ENCODE measurements at places on chromosomes 6 and 20.

DNA sequence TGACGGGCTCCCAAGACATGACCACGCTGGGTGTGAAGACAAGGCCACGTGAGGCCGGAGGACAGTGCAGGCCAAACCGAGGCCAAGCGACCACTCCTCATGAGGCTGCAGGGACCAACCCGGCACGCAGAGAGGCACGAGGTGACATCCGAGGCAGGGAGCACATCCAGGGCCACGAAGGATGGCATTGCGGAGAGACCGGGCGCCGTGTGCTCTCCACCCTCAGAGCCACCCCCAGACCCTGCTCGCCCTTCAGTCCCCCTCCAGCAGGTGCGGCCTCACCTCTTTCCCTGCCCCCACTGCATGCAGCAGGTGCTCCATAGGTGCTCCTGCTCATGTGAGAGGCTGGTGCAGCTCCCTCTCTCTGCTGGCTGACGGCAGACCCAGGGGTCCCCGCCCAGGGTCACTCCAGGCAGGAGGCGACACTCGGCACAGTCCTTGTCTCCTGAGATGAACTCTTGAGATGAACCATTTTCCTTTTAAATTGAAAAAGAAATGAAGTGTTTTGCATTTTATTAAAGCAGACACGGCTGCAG is 33.8 kb upstream of the CHRNA4 start:
- no peak for DNase-seq

- no peak for DNase-seq
These were observed 15.2 kb downstream of the FAM210B start for GRCh38 chr20:56373942-56374341.

DNA sequence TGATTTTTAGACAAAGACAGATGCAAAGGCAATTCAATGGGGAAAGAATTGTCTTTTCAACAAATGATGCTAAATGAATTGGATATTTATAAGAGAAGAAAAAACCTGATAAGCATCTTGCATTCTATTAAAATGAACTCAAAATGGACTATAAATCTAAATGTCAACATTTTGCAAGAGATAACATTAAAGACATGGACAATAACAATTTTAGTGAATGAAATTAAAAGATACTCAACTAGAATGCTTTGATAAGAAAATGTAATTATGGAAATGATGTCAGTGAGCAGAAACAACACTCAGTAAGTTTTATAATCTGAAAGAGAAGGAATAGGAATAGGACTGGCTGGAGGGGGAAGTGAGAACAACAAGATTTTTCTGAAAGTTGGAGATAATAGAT is 421.7 kb downstream of the C6orf118 start:
- no peak for DNase-seq

DNA sequence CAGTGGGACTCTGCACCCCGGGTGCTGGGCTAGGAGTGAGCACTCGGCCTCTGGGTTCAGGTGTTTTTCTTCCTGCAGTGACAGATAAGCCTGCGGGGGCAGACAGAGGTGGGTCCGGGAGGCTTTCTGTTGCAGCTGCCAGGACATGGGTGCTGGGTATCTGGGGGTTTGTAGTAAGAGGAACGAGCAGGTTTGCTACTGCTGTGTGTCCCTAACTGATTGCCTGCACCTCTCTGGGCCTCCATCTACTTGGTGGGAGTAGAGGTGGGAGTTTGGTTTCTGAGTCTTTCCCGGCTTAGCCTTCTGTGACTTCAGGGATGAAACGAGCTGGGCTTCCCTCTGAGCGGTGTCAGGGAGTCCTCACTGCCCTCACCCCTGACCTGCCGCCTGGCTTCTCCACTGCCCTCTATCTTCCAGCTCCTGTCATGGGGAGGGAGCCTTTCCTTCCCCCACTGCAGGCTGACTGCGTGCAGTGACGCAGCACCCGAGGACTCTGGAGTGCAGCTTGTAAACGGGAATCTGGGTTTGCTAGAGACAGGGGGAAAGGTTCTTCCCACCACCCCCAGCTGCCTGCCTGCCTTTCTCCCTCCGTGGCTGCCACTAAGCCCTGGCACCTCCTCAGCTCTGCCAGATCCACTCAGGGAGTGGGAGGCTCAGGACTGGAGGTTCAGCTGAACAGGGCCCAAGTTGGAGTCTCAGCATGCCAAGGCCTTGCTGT is 6.7 kb downstream of the DLGAP4 start:
- no peak for DNase-seq

GRCh38 chr6:89311853-89312531 is 3.1 kb downstream of the GABRR2 start:
- DNase-seq, result no peak

- no peak for DNase-seq
These were observed 43.3 kb downstream of the MGME1 start for GRCh38 chr20:18011951-18012645.

DNA sequence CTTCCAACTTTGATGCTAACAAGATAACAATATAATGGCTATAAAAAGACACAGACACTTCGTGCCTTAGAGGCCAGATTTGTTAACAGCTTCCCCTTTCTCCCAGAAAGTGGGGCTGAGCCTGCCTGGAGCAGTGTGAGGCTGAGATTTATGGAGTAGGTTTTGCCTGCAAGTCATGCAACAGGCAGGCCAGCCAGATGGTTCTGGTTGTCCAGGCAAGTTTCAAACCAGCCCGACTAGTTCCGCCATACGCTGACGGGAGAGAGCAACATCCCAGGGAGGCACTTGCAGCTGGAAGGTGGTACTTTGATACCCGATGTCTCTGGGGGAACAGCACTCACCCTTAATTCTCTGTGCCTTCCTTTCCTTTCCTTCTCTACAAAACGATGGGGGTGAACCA is 81.3 kb upstream of the NAA20 start:
- no peak for DNase-seq

- no peak for DNase-seq
These were observed 12.6 kb upstream of the IRF4 start for GRCh38 chr6:378958-379409.

GRCh38 chr6:8100159-8100854 is 2.0 kb downstream of the EEF1E1 start:
- DNase-seq, result no peak

GRCh38 chr6:129490521-129491255 is 219.3 kb downstream of the ARHGAP18 start:
- peak; percentile 79 for DNase-seq

- DNase-seq, result no peak
These were observed 64.8 kb upstream of the POU3F2 start for GRCh38 chr6:98769546-98769945.

DNA sequence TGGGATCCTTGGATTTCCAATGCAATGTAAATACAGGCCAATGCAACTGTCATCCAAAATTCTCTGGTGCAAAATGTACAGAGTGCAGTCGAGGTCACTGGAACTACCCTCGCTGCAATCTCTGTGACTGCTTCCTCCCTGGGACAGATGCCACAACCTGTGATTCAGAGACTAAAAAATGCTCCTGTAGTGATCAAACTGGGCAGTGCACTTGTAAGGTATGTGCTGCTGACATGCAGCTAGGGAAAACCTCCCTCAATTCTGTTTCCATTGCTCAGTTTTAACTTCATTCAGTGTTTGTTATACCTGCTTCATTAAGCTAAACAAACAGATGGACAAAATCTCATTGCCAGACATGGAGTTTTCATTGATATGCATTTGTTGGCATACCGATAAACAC is 397.1 kb downstream of the ARHGAP18 start:
- no peak for DNase-seq

- no peak for DNase-seq
These were observed 5.8 kb upstream of the KCNG1 start for GRCh38 chr20:51028616-51029212.

DNA sequence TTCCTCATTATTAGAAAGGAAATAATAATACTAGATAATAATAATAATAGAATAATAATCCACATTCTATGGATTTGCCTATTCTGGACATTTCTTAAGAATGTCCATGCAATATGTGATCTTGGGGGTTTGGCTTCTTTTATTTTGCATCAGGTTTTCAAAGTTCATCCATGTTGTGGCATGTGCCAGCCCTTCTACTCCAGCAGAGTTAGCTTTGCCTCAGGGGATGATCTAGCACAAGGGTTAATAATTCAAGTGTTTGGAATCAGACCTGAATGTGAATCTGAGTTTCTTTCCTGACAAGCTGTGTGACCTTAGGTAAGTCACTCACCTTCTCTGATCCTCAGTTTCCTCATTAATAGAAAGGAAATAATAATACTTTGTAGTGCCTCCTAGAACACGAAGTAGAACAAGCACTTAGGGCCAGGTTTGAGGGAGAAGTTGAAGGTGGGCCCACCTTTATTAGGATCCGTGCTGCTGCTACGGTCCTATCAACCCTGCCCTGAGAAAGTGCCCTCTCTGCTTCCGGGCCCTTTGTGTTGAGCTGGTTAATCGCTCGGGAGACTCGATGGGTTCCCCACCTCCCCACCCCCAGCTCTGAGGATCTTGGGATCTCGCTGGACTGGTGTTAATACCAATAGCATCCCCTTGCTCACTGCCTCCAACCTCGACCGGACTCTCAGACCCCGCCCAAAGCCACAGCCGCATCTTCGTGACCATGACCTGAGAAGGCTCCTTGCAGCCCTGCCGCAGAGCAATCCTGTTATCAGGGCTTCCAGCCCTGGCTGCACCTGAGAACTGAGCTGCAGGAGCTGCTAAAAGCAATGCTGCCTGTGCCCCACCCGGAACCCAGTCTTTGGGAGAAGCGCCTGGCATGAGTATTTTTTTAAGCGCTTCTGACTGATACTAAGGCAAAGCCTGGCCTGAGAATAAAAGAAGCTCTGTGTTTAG is 26.9 kb downstream of the RBM38 start:
- DNase-seq, result no peak

- no peak for DNase-seq
These were observed 241.4 kb downstream of the ADGB start for GRCh38 chr6:146840216-146840615.

DNA sequence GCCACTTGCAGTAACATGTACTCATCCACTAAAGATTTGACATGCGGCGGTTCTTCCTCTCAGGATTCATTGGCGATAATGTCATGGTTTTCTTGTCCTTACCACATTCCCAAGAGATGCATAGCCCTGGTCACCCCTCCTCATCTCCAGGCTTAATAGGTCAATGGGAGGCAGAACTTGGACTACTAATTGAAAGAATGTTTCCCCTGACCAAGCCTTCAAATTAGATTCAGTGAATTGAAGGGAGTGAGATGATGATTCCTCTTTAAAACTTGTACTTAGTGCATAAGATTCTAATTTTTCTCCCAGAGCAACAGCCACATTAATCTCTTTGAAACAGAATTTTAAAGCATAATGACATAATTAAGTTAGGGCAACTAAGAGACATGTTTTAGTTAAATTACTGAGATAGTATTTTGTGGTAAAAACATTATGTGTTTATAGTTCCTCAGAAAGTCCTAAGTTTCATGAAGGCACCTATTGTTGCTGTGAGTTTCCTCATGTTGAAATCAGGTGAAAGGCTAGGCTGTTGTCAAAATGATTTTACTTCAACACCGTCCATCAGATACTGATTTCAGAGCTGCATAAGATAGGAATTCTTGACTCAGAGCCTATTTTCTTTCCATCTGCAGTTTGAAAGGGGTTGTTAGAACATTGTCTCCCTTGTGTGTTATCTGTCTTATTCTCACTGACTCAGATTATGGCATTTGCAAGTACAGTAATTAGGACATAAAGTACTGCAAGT is 48.5 kb downstream of the STK4 start:
- no peak for DNase-seq

- no peak for DNase-seq
These were observed 756.4 kb upstream of the MMS22L start for GRCh38 chr6:98039443-98039842.

DNA sequence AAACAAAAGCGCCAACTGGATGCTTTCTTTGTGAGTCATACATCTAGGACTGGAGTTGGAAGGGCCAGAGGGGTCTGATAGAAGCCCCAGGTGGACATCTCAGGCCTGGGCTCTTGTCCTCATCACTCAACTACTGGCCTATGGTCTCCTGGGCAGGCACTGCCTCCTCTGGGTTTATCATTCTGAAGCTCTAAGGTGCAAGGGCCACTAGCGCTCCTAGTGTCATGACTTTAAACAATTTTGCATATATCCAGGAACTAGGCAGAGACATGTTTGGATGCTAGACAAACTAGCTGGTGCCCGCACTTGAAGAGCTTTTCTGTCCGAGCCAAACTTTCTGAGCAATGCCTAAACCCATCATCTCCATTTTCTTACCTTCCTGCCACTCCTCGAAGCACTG is 72.3 kb downstream of the CD164 start:
- no peak for DNase-seq

DNA sequence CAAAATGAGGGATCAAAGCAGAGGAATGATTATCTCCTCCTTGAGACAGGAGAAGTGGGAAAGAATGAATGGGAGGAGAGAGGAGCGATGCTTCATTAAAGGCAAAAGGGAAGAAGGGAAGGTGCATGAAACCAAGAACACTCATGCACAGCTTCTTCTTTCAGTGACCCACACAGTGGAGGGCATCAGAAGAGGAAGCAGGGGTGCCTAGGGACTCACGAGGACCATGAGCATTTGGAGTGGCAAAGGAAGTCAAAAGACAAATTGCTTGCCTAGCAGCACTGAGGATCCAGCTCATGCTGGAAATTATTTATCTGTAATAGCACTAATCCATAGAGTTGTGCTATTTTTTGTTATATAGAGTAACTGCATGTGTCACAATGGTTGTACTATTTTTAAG is 66.1 kb downstream of the SMLR1 start:
- no peak for DNase-seq

DNA sequence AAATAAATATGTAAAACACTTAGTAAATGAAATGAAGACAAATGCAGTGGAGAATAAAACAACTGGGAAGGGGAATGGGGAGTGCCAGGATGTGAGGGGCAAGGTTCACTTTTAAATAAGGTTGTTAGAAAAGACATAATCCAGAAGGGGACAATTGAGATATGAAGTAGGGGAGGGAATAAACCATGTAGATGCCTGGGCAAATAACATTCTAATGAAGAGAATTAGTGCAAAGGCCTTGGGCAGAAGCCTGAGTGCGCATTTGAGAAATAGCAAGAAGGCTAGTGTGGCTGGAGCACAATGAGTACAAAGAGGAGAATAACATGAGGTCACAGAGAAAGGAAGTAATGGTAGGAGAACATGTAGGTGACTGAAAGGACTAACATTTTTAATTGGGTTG is 2.4 kb downstream of the CEP57L1 start:
- DNase-seq, result no peak

GRCh38 chr6:101458336-101458735 is 64.8 kb downstream of the GRIK2 start:
- no peak for DNase-seq

GRCh38 chr6:107668743-107669474 is 155.2 kb downstream of the SCML4 start:
- DNase-seq, result no peak

DNA sequence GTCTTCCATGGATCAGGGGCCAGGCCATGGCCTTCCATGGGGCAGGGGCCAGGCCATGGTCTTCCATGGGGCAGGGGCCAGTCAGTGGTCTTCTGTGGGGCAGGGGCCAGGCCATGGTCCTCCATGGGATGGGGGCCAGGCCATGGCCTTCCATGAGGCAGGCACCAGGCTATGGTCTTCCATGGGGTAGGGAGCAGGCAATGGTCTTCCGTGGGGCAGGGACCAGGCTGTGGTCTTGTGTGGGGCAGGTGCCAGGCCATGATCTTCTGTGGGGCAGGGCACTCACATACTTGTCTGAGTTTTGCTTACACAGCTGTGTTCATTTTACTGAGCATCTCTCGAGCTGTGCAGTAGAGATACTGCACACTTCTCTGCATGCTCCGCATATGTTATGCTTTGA is 57.3 kb upstream of the THBS2 start:
- no peak for DNase-seq

GRCh38 chr20:62576815-62577489 is 65.4 kb upstream of the SLCO4A1 start:
- DNase-seq, result no peak

- no peak for DNase-seq
These were observed 221.7 kb upstream of the MARCKS start for GRCh38 chr6:113635222-113635986.

GRCh38 chr6:49721297-49721696 is 8.0 kb upstream of the CRISP2 start:
- DNase-seq, result no peak

Data from activated CD4-positive, alpha-beta T cell treated with anti-CD3 and anti-CD28 coated beads, Interleukin-2, amount 50 U/mL, for 24 hours (primary cell).